ENCODE measurements at places on chromosomes 1 and 21.

DNA sequence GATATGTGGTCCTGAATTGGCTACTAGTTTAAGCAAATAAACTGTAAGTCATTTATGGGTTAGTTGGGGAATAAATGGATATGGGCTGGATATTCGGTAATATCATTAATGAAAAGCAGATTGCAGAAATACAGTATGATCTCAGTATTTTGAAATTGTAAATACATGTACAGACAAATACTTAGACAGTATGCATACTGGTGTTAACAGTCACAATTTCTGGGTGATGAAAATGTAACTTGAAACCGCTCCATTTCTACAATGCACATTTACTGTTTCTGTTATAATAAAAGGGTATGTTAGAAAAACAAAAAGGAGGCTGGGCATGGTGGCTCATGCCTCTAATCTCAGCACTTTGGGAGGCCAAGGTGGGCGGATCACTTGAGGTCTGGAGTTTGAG lies 28.0 kb downstream of the BLZF1 start:
- peak; percentile 22 for DNase-seq

DNA sequence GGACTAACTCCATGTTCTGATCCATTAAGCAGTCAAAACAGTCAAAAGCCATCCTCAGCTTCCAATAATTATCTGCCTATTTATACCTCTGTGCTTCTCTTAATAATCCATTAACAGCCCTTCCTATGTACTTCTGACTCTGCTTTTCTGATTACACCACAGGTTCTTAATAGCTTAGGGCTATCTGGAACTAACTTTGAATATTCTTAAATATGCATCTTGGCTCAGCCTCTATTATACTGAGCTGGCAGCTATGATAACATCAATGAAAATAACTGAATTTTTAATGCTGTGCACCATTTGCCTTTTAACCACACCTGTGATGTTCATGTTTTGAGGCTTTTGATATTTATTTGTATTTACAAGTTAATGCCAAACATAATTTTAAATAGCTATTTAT lies 175.9 kb downstream of the DPYD start:
- no peak for DNase-seq

DNA sequence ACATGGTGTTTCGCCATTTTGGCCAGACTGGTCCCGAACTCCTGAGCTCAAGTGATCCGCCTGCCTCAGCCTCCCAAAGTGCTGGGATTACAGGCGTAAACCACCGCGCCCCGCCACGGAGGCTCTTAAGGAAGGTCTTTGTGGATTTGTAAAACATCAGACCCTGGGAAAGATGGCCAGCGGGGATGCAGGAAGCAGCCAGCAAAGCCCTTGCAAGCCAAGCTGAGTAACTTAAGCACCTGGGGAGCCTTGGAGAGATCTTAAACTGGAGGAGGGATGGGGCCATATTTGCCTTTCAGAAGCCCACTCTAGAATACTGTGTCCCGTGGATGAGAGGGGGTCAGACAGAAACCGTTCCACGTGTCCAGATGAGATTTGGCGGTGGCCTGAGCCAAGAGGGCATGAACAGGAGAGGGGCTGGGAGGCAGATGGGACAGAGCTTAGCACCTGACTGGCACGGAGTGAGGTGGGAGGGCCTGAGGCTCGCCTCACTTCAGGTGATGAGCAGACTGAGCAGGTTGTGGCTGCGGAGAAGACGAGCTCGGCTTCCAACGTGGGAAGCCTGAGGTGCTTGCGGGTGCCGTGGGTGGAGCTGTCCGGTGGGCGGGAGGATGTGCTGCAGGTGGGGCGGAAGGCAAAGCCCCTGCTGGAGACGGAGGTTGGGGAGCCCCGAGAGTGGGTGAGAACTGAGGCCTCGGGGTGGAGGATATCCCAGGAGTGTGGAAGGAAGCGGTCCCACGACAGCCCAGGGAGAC lies 11.7 kb downstream of the C1orf216 start:
- no peak for DNase-seq

DNA sequence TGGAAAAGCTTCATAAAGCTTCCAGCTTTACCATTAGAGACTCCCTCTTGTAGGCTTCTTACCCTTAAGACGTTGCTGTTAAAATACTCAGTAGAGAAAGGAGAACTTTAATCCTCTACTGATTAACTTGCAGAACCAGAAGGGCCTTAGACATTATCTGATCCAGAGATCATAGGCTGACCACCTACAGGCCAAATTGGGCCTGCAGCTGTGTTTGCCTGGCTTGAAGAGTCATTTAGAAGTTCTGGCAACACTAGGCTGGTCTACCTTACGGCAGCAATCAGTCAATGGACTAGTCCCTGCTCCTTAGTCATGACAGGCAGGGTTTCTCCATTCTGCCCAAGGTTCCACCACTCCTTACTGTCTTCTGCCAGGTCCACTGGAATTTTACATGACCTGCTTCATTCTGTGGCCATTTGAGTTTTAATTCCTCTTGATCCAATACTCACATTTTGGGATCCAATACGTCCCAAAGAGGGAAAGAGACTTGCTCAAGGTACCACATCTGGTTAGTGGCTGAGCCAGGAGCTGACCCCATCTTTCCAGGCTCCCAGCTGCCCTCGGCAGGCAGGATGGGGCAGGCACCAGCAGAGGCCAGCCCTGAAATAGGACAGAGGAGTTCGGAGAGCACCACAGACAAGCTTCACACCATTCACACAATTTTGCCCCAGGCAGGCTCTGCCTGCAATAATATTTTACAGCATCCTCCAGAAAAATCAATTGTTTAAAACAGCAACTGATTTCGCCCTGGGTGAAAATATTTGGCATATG lies 96.8 kb downstream of the TNR start:
- DNase-seq, result no peak

DNA sequence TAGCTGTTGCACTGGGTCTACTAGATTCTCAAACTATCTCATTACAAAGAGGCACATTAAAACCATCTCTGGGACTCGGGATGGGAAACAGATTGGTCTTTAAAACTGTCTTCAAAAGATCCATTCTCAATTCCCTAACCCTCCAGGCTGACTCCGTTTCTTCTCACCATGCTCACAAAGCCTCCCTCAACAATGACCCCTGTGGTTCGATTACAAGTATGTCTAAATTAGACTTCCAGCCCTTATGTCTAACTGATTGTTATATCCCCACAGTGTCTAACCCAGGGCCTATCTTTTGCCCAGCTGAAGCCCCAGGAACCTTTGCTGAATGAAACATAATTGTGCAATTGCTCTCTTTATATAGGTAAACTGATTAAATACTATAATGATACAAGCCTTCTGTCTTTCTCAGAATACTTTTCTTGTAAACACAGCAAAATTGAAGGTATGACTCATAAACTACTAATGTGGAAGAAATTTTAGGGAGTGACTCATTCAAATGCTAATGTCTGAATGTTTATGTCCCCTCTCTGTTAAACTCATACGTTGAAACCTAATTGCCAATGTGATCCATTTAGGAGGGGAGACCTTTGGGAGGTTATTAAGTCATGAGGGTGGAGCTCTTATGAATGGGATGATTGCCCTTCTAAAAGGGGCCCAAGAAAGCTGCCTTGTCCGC lies 65.6 kb upstream of the DAB1 start:
- DNase-seq, result peak; percentile 76

DNA sequence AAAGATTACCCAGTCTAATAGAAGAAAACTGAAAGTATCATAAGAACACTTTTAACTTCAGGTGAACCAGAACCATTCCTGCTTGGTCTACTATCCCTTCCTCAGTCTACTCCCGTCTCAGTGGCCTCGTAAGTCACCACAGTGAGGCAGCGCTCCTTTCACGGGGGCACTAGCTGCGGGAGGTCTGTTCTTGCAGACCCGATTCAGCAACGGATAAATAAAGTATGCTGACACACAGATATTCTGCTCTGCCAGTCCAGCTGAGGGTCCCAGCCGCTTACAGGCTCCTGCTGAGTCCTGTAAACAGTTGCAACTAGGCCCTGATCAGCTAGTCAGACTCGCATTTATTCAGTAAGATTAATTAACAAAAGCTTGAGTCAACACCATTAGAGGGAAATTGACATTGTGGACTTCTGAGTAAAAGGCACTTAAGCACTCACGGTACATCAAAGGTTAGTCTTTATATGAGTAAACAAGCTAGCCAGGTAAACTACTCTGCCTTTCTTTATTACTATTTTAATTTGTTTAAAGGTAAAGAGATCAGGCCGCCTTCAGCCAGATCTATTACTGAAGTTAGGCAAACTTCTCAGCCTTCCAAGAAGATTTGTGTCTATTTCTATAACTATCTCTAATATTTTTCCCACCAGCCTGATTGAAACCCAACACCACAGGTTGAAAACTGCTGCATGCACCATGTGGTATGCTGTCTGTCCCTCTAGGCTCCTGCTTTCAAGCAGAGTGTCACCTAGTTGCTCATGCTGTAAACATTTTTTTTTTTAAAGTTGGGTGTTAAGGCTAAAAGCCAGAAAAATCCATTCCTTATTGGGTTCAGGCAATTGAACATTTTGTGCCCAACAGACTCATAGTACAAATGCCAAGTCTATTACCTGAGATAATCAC lies 87.7 kb downstream of the INTS7 start:
- DNase-seq, result no peak

- DNase-seq, result no peak
Observed at GRCh38 chr1:181115368-181115684, 26.8 kb downstream of the IER5 start.

GRCh38 chr1:225919906-225920305 lies 4.1 kb downstream of the PYCR2 start:
- peak; percentile 47 for DNase-seq

DNA sequence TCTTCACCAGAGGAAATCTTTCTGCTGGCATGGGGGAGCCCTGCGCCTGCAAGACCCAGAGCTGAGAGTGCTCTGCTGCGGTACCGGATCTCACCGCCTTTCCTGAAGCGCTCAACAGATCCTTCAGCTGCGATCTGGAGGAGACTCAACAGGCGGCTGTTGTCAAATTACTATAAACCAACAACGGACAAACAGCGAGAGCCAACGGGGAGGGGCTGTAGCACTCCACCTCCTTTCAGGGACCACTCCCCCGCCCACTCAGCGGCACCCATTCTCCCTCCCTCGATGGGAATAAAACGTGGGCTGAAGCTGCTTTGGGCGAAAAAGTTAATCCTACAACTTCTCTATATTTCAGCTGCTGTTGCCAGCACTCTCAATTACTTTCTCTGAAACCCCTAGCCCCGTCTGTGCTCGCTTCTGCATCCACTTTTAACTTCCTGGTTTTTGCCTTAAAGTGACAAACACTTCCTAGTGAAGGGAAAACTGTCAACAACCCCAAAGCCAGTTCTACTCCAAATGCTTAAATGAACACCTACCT lies at the start of gene FMO5:
FMO5 (minus strand) TSS at position 147 of the 538 bp plus-strand sequence. CDS start 310 bp downstream, outside the sequence.
- DNase-seq, result peak; percentile 21

- DNase-seq, result peak; percentile 78
Observed at GRCh38 chr1:214476986-214477870, 74.2 kb downstream of the PTPN14 start.

DNA sequence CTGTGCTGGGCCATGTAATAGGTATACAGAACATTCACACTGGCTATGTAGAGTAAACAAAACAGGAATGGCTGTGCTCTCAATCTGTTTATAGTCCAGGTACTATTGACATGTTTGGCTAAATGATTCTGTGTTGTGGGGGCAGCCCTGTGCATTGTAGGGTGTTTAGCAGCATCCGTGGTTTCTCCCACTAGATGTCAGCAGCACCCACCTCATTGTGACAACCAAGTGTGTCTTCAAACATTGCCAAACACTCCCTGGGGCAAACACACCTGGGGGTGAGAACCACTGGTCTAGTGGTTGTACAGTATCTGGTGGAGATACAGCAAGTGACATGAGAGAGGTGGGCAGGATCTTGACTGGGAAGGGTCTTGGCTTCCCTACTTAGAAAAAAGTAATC lies 80.4 kb upstream of the SPATA6 start:
- DNase-seq, result no peak

- peak; percentile 80 for DNase-seq
Observed at GRCh38 chr1:210259561-210259960, 27.0 kb downstream of the SERTAD4 start.

DNA sequence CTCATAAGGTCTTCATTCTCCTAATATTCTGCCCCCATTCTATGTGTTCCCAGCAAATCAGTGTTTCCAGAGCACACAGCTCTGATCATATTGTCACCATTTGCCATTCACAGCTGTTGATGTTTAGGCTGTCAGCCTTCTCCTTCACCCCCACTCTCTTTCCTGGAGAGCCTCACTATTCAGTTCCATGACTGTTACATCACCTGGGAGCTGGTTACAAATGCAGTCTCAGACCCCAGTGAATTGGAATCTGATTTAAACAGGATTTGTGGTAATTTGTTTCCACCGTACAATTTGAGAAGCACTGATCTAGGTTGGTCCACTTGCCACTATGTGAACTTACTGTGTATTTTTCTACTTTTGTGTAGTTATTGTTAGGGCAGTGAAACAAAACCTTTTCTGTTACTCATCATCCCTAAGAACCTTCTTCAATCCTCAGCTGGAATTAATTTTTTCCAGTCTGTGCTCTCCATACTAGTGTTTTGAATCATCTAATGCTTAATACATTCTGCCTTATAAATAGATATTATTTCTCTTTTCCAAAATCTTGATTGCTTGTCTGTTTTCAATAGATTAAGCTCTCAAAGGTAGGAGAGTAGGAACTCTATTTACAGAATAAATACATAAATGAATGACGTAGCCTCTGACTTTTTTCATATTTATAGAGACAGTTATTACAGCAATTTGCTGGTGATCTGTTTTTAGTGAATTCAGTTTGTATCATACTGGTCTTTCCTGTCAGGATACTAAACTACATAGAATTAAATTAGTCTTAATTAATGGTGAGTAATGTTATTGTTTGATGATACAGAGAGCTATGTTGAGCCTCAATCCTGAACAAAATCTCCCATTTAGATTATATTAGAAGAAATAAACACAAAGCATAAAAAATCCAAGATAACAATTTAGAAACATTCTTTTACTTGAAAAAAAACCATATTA lies 8.1 kb downstream of the SNX7 start:
- DNase-seq, result peak; percentile 40

DNA sequence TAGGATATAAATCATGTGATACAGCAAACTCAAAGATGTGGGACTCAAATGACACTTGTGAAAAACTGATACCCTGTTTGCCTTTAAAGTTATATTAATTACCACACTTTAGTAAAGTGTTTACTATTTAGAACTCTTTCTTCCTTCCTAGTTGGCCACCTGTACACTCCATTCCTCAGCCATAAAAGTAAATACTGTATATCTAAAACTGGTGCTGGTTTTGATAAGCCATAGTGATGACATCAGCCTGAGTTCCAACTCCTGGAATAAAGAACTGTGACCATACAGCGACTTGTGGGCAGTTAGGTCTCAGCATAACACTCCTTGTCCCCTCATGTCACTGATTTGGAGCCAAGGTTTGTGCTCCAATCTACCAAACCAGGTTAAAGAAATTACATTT lies 2.8 kb downstream of the PTGER3 start:
- no peak for DNase-seq

DNA sequence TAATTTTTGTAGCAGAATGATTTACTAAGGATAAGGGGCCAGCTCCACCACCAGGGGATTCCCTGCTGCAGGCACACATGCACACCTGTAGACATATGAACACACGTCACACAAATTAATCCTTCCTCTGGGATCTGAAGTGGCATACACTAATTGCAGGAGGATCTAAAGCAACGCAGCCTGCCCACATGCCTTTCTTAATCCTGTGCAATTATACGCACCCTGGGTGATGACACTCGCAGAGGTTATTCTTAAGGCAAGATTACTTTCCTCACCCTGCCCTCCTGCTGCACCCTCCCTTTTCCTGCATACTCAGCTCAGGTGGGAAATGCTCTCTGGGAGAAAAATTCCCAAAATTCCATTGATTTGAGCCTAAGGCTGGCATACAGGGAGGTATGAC lies 7.5 kb upstream of the LORICRIN start:
- DNase-seq, result no peak

- no peak for DNase-seq
Observed at GRCh38 chr1:214006845-214007244, 19.1 kb downstream of the PROX1 start.

GRCh38 chr1:90711696-90712095 lies 5.4 kb downstream of the BARHL2 start:
- DNase-seq, result no peak

Measured in fibroblast of skin of left quadriceps (primary cell).